ENCODE measurements at places on chromosomes 7 and 10.
A peak's percentile ranks its signal among the peaks of the same experiment; 100 is the strongest.

DNA sequence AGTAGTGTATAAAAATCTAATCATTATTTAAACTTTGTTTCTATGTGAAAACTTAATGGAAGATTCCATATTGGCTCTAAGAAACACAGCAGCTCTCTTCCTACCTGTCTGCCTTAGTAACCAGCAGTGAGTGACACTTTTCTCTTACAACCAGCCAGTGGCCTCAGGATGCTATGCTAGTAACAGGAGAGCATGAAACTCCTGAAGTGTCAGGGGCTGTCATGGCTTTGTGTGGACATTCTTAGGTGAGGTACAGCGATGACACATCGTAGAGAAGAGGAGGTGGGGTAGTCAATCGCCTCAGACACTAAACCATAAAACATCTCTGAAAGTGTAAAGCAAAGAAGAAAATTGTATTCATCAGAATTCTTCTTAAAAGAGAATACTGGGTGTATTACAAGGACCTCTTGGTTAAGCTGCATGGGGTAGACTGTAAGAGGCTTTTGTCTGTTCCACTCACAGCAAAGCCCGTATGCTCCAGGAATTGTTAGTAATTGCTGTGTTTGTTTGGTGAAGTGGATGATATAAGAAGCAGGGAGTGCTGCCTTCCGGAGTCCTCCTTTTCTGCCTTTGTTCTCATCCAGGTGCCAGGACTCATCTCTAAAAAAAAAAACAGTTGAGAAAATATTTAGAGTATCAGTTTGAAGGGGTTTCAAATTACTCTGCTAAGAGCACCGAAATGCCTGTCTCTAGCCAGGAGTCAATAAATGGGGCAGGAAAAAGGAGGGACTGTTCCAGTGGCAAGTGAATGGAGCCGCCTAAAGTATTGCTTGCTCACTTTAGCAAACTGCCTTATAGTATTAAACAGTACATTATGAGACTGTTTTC lies 518.8 kb downstream of the CNTNAP2 start:
- DNase-seq, result no peak

- no peak for DNase-seq
These were observed 4.9 kb upstream of the UPK3B start for GRCh38 chr7:76505168-76506080.

- no peak for DNase-seq
These were observed 11.0 kb upstream of the COL17A1 start for GRCh38 chr10:104096692-104097091.

- DNase-seq, result peak; percentile 78
These were observed 85.8 kb upstream of the EGFR start for GRCh38 chr7:54932818-54933543.

DNA sequence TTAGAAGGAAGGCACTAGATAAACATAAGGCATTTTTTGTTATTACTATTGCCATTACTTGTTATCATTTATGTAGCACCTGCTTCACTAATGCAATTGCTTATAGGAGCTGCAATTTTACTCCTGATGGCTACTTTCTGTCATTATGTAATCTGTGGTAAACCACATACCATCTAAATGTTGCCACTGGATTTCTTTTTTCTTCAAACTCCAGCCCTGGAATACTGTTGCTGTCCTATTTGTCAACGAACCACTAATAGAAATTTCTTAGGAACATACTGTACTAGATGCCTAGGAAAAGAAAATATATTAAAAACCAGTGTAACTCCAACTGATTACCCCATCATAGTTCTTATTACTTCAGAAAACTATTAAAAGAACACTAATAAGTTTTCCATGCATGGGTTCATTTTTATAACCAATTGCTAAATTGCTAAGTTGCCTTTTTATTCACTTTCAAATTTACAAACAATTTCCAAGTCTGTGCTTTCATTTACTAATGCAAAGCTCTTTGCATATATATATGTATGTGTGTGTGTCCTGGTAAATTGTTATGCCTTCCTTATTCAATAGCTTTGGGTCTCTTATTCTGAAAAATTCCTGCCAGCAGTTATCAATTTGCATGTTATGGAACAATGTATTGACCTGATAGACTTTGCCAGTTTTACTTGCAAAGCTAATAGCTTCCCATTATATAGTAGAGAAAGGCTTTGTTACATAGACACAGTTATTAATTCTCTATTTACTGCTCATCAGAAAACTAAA lies 287.4 kb downstream of the EXOC4 start:
- no peak for DNase-seq

GRCh38 chr10:6458814-6459213 lies 121.3 kb downstream of the PRKCQ start:
- no peak for DNase-seq

- DNase-seq, result no peak
These were observed 25.3 kb upstream of the GIMAP6 start for GRCh38 chr7:150657526-150657925.

DNA sequence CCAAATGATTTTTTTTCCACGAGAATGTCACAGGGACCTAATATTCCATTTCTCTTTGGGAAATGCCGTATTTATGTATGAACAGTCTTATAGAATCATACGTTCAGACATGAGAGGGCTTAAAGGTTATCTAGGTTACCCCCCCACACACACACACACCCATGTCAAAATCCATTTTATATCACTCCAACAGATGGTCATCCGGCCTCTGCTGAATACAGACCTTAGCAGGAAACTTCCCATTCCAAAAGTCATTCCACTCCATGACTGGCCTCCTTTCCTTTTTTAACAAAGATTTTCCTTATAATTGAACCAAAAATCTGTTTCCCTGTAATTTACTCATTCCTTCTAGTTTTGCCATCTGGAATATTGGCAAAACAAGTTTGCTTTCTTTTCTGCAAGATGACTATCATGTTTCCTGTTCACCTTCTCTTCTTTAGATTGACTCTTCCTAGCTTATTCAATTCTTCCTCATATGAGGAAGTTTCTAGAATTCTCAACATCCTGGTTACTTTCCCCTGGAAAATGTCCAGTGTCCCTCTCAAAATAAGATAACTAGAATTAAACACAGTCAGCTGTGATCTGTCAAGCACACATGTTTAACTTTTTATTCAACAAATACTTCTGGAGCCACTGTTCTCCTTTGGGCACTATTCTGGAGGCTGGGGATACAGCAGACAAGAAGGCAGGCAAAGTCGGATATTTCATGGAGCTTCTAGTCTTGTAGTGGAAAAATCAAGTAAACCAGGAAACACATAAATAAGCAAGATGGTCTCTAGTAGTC lies 276.5 kb upstream of the LRGUK start:
- DNase-seq, result no peak

DNA sequence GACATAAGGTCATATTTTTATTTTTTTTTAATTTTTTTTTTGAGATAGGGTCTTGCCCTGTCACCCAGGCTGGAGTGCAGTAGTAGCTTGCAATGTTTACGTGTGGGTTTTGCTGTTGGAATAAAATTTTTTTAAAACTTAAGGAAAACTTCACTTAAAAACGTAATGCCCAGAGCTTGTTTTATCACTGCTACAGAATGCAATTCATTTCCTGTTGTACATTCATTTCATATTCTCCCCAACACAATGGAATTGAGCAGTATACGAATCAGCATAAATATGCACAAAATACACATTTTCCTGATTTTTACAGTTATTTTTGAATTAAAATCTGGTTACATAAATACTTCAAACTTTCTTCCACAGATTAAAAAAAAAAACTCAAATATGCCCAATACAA lies 40.3 kb downstream of the RSU1 start:
- peak; percentile 43 for DNase-seq

DNA sequence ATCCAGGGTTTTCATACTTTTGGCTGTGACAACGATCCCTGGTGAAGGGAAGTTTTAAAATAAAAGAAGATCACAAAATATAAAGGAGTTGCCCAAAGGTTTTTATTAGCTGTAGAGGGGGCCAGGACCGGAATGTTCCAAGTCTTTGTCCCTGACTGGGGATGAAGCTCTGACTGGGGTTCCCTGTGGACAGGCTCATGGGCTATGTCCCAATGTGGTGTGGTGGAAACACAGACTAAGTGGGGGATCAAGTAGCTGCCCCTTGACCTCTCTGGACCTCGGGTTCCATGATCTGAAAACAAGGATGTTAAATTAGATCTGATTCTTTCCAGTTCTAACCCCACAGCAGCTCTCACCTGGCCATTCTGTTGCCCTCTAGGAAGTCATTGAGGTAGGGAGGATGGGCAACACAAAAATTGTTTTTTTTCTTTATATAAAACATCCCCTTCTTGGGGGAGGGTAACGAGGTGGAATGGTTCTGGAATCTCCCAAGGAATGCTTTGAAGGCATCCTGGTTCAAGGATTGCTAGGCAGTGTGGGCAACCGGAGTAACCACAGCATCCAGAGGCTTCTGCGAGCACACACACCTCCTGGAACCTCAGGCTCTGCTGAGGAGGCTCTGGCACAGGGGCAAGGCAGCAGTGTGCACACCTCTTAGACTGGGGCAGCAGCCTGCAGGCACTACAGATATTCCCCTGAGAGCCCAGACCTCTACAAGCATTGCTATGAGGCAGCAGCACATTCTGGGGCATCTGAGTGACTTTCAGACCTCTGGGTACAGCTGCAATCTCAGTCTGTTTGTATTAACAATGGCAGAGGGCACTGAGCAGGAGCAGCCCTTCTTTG lies 21.4 kb upstream of the CRYGN start:
- no peak for DNase-seq

DNA sequence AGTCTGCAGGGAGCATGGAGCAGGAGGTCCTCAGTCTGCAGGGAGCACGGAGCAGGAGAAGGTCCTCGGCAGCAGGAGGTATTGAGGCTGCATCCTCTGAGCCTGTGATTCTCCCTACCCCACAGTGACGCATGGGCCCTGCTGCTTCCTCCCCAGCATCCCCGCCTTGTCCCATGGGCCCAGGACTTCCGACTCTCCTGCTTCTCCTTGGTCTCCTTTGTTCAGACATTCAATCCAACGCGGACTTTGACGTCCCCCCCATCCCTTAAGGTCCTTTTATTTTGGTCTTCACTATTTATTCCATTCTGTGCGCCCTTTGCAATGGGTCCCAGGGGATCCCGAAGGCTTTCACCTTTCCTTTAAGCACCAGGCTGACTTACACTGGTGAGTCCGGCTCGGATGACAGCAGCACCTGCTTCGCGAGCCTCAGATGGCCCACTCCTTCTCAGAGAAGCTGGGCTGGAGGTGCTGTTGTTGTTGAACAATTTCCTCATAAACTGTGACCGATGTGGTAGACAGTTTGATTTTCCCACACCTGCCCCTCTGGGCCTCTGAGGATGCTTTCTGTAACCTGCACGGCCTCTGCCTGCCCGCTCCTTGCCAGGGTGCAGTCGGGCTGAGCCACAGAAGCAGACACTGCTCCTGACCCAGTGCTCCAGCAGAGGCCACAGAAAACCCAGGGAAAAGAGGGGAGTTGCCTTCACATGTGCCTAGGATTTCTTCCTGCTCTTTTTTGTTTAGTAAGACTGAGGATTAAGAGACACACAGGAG lies 407.2 kb upstream of the SHH start:
- no peak for DNase-seq

DNA sequence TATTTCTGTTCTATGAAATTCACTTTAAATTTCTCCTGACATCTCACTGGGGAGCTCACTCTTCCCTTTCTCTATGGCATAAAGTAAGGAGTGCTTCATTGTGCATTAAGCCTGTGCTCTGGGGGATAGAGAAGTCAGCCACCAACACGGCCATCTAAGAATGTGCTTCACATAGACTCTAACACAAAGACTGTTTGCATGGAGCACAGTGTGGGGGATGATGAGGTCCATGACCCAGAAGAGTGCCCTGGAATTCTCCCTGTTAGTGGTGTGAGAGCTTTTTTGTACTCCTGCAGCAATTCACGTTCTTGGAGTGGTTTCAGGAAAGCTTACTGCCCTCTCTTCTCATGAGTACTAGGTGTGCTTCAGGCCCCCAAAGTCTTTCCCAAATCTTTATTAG lies 43.9 kb upstream of the PDZD8 start:
- DNase-seq, result no peak

GRCh38 chr10:59175538-59176240 lies 754 bp upstream of the PHYHIPL start:
- no peak for DNase-seq

DNA sequence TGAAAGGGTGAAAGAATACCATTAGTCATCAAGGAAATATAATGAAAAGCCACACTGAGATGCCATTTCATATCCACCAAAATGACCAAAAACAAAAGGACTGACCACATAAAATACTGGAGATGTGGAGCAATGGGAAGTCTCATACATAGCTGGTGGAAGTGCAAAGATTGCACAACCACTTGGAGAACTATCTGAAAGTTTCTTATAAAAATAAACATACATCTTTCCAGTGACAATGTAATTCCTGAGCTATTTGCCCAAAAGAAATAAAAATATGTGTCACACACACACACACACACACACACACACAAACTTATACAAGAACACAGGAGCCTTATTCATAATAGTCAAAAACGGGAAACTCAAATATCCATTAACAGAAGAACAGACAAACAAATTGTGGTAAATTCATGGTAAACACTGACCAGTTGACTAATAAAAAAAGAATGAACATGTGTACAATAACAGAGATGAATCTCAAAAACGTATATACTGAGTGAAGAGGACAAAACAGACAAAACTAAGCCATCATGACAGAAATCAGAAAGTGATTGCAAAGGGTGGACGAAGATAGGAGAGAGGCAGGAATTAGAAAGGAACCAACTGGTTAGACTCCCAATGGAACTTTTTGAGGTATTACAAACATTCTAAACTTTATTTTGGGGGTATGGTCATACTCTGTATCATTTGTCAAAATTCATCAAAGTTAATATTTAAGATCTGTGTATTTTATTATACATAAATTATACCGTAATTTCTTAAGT lies 21.5 kb downstream of the WASL start:
- peak; percentile 92 for DNase-seq

- DNase-seq, result no peak
These were observed 4.0 kb upstream of the ZCCHC24 start for GRCh38 chr10:79449181-79450146.

DNA sequence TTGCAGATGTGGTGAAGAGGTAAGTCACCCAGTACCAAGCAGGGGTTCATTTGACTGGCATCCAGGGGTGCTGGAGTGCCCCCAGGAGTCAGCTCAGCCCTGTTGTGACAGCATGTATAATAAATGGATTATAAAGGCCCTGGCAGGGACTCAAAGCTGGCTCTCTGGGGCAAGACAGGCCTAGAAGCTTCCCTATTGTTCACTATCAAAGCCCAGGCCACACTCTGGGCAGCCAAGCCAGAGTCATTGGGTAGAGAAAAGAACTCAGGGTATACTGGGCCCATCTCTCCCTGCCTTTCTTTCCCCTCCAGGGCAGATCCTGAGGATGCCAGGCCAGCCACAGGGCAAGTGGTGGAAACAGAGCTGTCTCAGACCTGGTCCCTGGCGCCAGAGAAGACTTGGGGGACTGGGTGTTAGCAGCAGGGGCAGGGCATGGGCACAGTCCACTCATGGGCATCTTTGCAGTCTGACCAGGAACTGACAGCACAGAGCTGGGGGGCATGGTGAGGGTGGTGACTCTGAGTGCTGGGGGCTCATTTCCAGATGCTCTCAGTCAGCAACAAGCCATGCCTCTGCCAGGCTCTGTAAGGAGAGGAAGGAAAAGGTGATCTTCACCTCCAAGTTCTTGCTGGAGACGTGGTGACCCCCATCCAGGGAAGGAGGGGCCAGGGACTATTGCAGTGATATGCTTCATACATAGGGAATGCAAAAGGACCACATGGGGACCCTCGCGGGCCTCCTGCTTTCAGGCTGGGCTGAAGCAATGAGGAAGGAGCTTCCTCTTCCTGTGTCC lies 11.7 kb downstream of the RBP3 start:
- no peak for DNase-seq

GRCh38 chr10:76049581-76050290 lies 618.3 kb downstream of the LRMDA start:
- DNase-seq, result no peak

GRCh38 chr7:155836216-155837125 lies 24.2 kb upstream of the SHH start:
- DNase-seq, result no peak

GRCh38 chr7:29557954-29558353 lies 5.7 kb upstream of the PRR15 start:
- DNase-seq, result peak; percentile 15
